ENCODE measurements at places on chromosomes 3 and 15.

- peak; percentile 27 for DNase-seq
Measured at GRCh38 chr15:72796515-72797337, 13.2 kb upstream of the ADPGK start.

DNA sequence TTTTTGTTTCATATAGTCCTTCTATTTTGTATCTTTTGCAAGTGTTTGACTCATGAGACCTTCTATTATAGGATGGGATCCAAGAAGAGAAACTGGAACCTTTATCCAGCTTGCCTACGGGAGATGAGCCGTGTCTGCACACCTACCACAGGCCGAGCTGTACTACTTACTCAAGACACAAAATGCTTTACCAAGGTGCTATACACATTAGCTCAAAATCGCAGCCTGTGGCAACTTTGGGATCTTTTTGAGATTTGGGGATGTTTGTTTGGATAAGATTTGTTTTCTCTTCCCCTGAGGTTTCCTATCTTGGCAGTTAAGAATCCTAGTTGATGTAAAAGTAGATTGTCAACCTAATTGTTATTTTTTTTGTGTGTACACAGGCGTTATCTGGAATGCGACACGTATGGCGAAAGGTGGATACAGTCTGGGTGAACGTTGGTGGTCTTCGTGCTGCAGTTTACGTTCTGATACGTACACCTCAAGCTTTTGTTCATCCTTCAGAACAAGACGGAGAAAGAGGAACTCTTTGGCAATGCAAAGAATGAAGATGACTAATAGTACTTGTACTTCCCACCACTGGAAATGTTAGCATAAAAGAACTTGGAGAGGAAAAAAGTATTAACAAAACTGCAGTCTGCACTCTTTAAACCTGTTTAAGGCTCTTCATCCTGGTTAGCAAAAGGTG lies 13.1 kb upstream of the SETD5 start:
- DNase-seq: no peak

DNA sequence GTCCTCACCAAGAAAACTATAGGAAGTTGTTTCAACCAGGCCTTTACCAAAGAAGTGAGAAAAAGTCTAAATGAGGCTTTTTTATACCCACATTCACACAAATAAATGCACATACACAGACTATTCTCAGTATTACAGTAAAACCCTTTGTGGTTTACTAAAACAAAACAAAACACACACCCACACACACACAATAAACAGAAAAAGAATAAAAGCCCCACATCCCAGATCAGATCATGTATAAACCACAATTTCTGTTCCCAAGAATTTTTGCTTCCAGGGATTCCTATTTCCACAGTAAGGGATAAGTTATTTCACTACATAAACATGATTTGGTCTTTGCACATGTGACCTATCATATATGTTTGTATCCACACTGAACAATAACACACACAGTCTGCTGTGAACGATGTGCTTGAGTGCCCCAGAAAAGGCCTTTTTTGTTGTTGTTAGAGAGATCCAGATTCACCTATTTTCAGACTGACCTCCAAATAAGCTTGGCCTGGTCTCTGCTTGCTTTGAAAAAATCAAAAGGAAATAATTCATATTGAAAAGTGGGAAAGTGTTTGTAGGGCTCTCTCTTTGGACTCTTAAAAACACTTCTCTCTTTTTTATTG lies 283.4 kb upstream of the ATP11B start:
- DNase-seq: no peak

DNA sequence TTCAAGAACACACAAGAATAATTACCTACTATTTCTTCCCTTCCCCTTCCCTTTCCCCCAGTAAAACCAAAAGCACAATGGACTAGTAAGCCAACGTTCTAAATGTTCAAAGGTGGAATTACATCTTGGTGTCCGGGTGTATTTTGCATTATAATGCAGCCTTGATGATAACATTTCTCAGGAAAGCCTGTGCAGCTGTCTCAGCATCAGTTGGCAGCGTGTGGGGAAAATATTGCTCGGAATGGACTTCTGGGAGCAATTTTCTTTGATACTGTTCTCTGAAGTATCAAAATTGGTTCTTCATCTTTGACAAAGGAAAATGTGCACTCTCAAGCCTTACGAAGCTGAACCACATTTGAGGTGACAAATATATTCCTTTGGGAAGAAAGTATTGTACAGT lies 198.9 kb downstream of the AGBL1 start:
- no peak for DNase-seq

DNA sequence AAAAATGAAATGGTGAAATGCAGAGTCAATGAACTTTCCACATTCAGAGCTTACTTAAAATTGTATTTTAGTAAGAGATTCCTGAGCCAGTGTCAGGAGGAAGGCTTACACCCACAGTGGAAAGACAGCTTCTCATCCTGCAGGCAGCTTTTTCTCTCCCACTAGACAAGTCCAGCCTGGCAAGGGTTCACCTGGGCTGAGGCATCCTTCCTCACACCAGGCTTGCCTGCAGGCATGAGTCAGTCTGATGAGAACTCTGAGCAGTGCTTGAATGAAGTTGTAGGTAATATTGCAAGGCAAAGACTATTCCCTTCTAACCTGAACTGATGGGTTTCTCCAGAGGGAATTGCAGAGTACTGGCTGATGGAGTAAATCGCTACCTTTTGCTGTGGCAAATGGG lies 3.1 kb downstream of the CCR4 start:
- no peak for DNase-seq

DNA sequence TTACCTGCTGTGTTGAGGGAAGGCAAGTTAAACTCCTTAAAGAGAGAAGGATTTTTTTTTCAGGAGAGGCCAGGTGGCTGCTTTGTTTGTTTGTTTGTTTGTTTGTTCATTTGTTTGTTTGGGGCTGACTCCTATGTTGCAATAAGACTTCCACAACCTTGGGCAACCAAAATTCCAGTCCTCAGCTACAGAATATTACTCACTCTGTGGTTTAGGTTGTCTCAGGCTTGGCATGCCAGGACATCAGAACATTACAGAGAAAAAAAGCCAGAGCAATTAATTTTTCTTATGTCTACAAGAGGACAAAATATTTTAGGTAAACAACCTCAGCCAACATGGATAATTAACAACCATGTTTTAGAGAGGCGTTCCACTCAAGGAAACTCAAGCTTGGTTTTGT lies 156.7 kb upstream of the ATP11B start:
- no peak for DNase-seq

DNA sequence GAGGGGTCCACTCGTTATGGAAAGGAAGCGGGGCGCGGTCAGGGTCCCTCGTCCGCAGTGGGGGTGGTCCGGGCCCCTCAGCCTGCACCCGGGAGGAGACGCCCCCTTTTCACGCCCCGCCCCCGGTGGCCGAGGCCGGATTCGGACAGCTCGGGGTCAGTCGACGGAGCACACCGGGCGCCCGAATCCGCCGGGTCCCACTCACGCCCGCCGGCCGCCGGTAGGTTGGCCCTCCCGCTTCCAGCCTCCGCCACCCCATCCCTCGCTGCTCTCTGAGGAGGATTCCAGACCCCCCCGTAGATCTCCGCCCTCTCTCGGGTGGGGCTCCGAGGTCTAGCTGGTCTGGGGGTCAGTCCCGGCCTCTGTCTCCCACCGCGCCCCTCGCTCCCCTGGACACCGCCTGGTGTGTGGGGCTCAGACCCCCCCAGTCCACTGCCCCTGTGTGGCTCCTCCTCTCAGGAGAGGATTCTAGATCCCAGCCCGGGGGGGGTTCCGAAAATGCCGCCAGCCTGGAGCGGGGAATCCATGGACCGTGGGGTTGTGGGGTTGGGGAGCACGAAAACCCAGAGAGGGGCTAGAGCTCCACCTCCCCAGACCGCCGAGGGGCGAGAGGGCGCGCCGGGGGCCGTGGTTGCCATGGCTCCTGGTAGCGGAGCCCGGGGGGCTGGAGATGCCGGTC lies 725 bp downstream of the CHL1 start:
- DNase-seq: no peak

DNA sequence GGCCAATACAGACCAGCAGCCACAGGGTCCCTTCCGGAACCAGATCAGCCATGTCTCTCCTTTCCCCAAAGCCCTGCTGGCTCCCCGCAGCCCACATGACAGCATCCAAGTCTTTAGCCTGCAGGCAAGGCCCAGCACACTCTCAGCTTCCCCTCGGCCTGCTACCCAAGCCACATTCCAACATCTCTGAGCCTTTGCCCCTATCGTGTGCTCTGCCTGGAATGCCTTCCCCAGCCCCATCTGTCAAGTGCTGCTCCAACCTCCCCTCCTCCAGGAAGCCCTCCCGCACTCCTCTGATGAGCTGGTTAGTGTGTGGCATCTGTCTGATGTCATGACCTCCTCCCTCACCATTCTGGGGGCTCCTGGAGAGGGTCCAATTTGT lies 8.5 kb downstream of the PLXND1 start:
- DNase-seq: peak; percentile 29

DNA sequence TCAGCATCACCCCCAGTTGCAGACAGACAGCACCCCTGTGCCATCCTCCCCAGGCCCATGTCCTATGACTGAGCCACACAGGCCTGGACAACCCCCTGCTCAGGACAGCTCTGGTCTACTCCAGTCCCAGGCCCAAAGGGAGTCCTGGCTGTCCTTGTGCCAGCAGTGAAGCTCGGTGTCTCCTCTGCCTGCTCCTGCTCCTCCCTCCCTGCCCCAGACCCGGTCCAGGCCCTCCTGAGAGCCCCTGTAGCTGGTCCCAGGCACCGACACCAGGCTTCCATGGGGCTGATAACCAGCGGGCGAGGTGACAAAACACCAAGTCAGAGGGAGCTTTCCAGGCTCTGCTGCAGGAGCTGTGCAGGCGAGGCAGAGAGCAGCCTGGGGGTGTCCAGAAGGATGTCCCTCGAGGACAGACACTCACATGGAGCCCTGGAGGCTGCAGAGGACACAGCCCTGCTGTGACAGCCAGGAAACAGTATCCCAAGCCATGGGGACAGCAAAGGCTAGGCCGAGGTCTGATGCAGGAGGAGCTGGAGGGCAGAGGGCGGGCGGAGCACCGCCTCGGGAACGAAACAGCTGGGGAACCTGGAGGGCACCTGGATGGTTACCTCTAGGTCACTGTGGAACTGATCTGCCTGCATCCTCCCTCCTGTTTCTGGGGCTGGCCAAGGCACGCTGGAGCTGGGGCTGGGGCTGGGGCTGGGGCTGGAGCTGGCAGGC lies 103.8 kb upstream of the PRR20G start:
- DNase-seq: no peak

- no peak for DNase-seq
Measured at GRCh38 chr15:43239732-43240491, 19.1 kb upstream of the EPB42 start.

DNA sequence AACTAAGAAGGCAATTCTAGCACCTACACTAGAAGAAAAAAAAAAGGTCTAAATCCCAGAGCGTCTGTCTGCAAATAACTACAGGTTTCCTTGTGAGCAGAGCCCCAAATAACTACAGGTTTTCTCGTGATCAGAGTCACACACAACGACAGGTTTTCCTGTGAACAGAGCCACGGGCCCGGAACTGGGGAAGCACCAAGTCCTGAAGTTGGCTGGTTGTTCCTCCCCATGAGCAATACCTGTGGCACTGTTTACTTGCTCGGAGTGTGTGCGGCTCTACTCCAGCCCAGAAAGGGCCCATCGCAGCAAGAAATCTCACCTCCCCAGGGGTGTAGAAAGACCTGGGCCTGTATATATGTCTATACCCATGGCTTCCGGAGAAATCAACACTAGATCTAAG lies 644 bp upstream of the MASP1 start:
- DNase-seq: no peak

DNA sequence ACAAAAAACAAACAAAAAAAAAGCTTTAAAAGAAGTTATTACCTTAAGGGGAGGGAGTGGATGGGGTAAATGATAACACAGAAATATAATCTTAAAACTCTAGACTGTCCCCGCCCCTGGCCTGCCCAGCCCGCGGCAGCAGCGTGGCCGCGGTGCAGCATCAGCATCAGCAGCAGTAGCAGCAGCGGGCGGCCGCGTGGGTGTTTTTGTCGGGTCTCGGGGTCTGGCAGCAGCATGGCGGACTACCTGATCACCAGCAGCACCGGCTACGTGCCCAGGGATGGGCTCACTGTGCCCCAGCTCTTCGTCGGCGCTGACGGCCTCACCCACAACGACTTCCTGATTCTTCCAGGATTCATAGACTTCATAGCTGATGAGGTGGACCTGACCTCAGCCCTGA lies 80.0 kb upstream of the ANKRD28 start:
- no peak for DNase-seq
